ENCODE measurements at places on chromosomes 6 and 20.

DNA sequence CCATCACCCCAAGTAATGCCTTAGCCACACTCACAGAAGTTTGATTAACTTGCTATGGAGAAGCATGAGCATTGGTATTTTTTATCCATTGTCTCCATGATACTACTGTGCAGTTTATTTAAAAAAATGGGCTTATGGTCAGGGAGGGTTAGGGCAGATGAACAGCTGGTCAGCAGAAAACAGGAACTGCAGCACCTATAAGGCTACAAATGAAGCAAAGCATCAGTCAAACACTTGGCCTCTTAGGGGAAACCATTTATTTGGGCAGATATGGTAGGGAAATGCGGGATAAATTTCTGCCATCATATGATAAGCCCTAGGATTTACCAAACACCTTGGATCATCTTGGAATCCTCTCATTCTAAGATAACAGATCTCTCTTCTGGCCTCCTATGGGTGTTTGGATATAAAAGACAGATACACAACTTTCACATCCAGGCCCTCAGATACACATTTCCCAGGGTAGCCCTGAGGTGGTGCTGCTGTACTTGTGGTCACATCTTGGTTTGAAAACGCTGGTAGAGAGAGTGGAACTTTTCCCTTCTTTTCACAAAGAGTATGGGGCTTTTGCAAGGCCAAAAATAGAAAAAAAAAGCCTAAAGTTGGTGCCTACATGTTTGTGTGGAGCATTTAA lies 42.8 kb upstream of the AHI1 start:
- DNase-seq, result no peak

DNA sequence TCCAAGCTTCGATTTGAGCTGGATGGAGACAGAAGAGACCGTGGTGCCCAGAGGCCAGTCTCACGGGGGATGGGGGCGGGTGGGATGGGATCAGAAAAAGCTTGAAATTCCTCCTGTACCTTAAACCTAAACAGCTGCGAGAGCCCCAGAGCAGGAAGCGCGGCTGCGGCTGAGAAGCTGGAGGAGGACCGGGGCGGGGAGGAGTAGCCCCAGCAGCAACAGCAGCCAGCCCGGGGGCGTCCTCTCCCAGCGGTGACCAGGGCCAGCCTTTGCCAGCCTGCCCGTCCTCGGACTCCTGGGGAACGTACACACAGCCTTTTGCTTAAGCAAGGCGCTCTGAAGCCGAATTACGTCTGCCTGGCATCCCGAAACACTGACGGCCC lies 17.4 kb upstream of the PRDM13 start:
- no peak for DNase-seq

DNA sequence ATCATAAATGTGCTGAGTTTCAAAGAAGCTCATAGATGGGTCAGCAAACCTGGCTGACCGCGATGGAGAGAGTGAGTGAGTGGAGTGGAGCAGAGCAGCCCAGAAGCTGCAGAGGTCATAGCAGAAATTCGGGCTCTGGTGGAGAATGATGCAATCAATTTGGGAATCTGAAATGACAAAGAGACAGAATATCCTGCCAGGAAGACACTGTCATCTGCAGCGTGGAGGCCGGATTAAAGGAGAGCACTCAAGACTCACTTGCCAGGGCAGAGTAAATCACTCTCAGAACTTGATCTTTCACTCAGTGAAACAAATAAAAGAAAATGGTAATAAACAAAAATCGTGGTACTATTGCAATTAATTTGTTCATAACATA lies 109.6 kb upstream of the RREB1 start:
- DNase-seq, result no peak

GRCh38 chr6:109237077-109237985 lies 142.0 kb downstream of the CEP57L1 start:
- DNase-seq, result no peak

DNA sequence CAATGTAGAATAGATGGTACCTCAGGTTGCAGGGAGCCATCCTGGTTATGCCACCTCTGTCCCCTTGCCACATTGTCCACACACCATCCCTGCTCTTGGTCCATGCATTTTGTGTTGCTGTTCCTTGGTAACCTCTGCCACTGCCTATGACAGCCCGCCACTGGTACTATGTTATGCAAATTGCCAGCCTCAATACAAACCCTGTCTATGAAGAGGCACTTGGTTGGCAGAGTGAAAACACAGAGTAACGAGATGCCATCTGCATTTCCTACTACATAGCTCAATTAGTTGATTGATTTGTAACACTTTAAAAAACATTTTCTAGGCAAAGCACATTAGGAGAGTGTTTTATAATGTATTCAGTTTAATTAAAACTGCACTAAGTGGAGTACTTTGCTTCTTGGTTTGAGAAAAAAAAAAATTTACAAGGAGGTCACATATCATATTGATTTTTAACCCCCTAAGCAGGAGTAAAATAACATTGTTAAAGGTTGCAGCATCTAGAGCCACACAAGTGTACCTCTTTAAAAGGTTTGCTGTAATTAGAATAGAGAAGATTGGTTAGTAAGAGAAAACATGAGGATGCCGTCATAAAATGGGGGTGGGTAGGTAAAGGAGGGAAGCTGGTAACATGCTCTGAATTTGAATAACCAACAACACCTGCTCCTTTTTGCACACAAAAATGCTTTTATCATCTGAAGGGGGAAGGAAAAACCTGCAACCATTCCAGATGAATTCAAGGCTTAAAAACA lies 817.1 kb downstream of the KIF16B start:
- DNase-seq, result no peak

- no peak for DNase-seq
These were observed 184.9 kb downstream of the TINAG start for GRCh38 chr6:54493138-54493537.

GRCh38 chr6:144359783-144360182 lies 74.6 kb downstream of the UTRN start:
- no peak for DNase-seq

GRCh38 chr6:1406306-1407072 lies 17.1 kb downstream of the FOXF2 start:
- DNase-seq, result no peak

DNA sequence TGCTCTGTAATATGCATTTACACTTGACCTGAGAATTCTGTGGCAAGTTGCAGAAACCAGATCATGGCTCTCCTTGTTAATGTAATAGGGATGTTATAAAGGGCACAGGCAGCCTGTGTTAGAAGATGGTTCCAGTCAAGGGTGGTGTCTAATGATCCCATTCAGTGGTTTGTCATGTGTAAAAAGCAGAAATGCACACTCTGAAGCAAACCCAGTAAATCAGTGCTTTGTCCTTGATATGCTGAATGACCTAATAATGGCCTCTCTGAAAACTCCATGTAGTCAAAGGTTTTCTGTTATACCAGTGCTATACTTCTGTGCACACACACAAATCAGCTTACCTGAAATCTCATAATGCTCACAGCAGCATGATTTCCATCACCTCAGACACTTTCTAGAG lies 66.2 kb downstream of the SOBP start:
- DNase-seq, result no peak
